Activated T-helper 1 cell treated with anti-CD3 and anti-CD28 coated beads, Interleukin-2, amount 50 U/mL, for 16 hours (primary cell): ENCODE measurements at places on chromosomes 3 and 15.
A peak's percentile ranks its signal among the peaks of the same experiment; 100 is the strongest.

GRCh38 chr15:92393980-92394308 lies 263 bp downstream of the ST8SIA2 start:
- no peak for DNase-seq

- no peak for DNase-seq
These were observed 4.9 kb upstream of the ALAS1 start for GRCh38 chr3:52193065-52193464.

- DNase-seq: no peak
These were observed 65.2 kb downstream of the SMAD6 start for GRCh38 chr15:66767240-66767659.

DNA sequence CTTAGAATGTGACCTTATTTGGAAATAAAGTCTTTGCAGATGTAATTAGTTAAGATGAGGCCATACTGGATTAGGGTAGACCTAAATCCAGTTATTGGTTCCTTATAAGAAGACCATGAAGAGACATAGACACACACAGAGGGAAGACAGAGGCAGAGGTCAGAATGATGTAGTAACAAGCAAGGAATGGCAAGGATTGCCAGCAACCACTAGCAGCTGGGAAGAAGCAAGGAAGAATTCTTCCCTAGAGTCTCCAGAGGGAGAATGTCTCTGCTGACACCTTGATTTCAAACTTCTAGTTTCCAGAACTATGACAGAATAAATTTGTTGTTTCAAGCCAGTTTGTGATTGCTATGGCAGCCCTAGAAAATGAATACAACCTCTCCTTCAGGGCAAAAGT lies 116.7 kb downstream of the WDR76 start:
- no peak for DNase-seq

DNA sequence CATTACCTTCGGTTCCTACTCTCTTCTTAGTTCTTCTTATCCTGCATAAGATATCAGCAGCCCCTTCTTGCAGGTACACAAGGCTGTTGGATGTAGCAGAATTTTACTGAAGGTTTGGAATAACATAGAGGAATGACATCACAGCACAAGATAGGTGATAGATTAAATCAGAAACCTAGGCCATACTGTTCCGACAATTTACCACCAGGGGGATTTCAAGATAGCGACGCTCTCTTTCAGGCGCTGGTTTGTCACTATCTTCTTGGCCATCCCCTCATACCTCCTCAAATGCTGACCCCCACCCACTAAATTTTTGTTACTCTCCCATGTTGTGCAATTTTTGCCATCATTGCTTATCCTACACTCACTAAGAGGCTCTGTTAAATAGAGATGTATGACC lies 3.5 kb downstream of the SIDT1 start:
- DNase-seq: no peak

GRCh38 chr3:12822725-12823373 lies 18.5 kb downstream of the RPL32 start:
- DNase-seq: no peak

GRCh38 chr3:46371519-46372340 lies 984 bp downstream of the CCR5 start:
- no peak for DNase-seq

DNA sequence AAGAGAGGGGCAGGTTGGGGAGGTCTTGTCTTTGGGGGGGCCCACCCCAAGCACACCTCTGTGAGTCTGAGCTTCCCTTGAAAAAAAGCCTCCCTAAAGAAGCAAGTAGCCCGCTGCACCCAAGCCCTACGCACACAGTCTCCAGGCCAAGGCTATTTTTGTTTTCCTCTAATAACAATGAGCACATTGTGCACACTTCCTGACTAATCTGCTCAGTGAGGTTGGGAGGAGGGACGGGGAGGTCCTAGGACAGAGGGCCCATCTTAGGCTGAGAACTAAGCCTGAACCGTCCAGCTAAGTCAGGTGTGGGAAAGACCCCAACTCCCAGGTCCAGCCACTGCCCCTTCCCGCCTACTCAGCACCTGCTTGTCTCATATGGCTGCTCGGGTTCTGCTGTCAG lies 87.2 kb downstream of the HMG20A start:
- DNase-seq: no peak

DNA sequence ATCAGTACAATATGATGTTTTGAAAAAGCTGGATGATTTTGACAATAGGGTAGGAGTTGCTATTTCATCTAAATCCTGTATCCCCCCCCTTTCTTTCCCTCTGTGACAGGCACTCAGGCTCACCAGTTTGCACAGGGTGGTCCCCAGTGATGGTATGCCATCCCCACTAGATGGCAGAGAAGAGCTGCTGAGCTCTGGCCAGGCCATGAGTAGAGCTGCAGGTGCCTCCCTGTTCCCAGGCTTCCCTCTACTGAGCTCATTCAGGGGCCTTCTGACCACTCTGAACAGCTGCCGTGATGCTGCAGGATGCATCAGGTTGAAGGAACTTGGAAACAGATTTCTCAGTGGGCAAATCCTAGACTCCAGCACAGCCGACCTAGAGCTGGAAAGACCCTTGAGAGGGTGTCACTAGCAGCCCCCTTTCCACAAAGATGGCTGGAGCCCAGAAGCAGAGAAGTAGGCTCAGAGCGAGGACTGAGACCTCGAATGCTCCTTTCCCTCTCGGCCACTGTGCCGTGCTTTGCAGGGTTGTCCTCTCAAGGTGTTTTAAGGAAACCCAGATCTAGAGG lies 45.1 kb downstream of the EFCAB12 start:
- peak; percentile 14 for DNase-seq

- no peak for DNase-seq
These were observed 13.3 kb upstream of the DCLK3 start for GRCh38 chr3:36777424-36778218.

- no peak for DNase-seq
These were observed 75.5 kb downstream of the DPH6 start for GRCh38 chr15:35470441-35470840.

GRCh38 chr3:73327052-73327451 lies 265.6 kb downstream of the EBLN2 start:
- no peak for DNase-seq

GRCh38 chr3:100108464-100109079 lies 5.7 kb downstream of the FILIP1L start:
- DNase-seq: no peak

GRCh38 chr3:194204042-194204987 lies 68.4 kb downstream of the HES1 start:
- no peak for DNase-seq

DNA sequence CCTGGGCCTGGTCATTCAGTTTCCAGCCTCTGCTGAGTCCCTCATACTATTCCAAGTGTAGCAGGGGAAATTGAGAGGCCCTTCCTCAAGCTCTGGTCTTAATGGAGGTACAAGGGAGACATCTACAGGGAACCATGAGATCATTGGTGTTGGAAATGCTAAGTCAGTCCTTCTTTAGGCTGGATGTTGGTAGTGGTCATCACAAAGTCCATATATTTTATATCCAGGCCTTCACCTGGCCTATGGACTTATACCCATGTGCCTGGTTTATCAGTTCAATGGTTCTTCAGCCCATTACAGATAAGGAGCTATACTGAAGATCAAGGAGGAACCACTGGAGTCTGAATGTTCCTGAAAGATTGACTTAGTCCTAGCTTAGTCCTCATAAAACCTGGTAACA lies 135.0 kb downstream of the STAG1 start:
- DNase-seq: no peak

DNA sequence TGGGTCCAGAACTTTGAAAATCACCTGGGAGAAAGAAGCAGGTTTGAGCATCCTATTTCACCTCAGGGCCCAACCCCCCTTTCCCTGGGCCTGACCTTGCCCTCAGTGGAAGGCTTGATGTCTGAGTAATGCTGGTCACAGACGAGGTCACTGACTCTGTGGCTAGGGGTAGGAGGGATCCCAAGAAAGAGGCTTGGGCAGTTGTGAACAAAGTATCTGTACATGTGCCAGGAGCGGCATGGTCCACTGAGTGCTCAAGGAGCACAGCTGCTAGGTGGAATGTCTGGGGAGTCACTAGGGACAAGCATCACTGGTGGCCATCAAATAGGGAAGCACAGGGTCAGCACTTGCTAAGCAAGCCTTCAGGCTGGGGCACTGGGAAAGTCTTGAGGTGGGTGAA lies 7.3 kb downstream of the CCDC71 start:
- no peak for DNase-seq

GRCh38 chr3:30498587-30498967 lies 107.8 kb upstream of the TGFBR2 start:
- DNase-seq: no peak

- DNase-seq: no peak
These were observed 103.1 kb upstream of the BCL6 start for GRCh38 chr3:187848401-187848800.

GRCh38 chr3:157512534-157512933 lies 9.3 kb upstream of the VEPH1 start:
- DNase-seq: no peak
